Skin of body (tissue), 3 donors: ENCODE measurements at places on chromosomes 6 and 20. TPM values are rescaled to one million over a fixed set of nuclear protein-coding genes. Genes with fewer than 3 reads are reported as not detected.

L3MBTL1 gene
- 10.1 TPM for total RNA-seq

C20orf141 gene
- not detected for total RNA-seq

ANGPT4 gene
- 0.10 TPM for total RNA-seq

FAM83B gene
- 47.7 TPM for total RNA-seq

CDYL gene
- 24.8 TPM for total RNA-seq

STMND1 gene
- total RNA-seq, result not detected

FOXC1 gene
- total RNA-seq, result 15.3 TPM

KCNQ5 gene
- 0.39 TPM for total RNA-seq

ACTL10 gene
- total RNA-seq, result 0.49 TPM

NKX2-2 gene
- not detected for total RNA-seq

APOM gene
- total RNA-seq, result 1.2 TPM

ELOVL2 gene
- total RNA-seq, result 0.59 TPM

CD40 gene
- 4.1 TPM for total RNA-seq

ZKSCAN4 gene
- 4.5 TPM for total RNA-seq

PPP1R14C gene
- 18.3 TPM for total RNA-seq

DNAH8 gene
- 0.89 TPM for total RNA-seq

ENPP5 gene
- total RNA-seq, result 0.99 TPM

CST2 gene
- not detected for total RNA-seq

C6orf58 gene
- total RNA-seq, result 0.20 TPM

PPP1R3D gene
- total RNA-seq, result 5.3 TPM

TNNC2 gene
- total RNA-seq, result 472 TPM

AVP gene
- total RNA-seq, result not detected

EZR gene
- total RNA-seq, result 108 TPM

NMBR gene
- not detected for total RNA-seq

TINAG gene
- 0.20 TPM for total RNA-seq

BMP7 gene
- total RNA-seq, result 15.0 TPM

NOTCH4 gene
- total RNA-seq, result 8.1 TPM

LRRN4 gene
- total RNA-seq, result 0.20 TPM

SLC52A3 gene
- total RNA-seq, result 1.5 TPM

WASF1 gene
- 7.1 TPM for total RNA-seq

SAMD3 gene
- total RNA-seq, result 2.6 TPM

SLC22A2 gene
- not detected for total RNA-seq

PRSS35 gene
- 4.4 TPM for total RNA-seq

B3GALT4 gene
- 5.1 TPM for total RNA-seq

BFSP1 gene
- 1.3 TPM for total RNA-seq

SLPI gene
- total RNA-seq, result 52.0 TPM

LST1 gene
- total RNA-seq, result 7.6 TPM

OXT gene
- total RNA-seq, result not detected

FAM217A gene
- not detected for total RNA-seq

SRPK1 gene
- total RNA-seq, result 54.5 TPM

NRSN1 gene
- total RNA-seq, result 0.39 TPM

ALDH8A1 gene
- 0.99 TPM for total RNA-seq

RAMACL gene
- total RNA-seq, result 2.7 TPM

MAP1LC3A gene
- 18.1 TPM for total RNA-seq

IYD gene
- under 0.01 TPM for total RNA-seq

BMP5 gene
- 5.0 TPM for total RNA-seq

RRP36 gene
- total RNA-seq, result 36.2 TPM

SLC44A4 gene
- total RNA-seq, result 0.10 TPM

XKR7 gene
- not detected for total RNA-seq

PKIG gene
- total RNA-seq, result 21.8 TPM

SMOC2 gene
- total RNA-seq, result 29.6 TPM

PLCB4 gene
- 6.8 TPM for total RNA-seq

FAM209B gene
- total RNA-seq, result not detected

NEURL2 gene
- 2.9 TPM for total RNA-seq

DNPH1 gene
- 26.3 TPM for total RNA-seq

TFAP2B gene
- total RNA-seq, result 2.8 TPM
